CD4-positive, alpha-beta T cell treated with Interleukin-15 for 4 hours (primary cell): ENCODE measurements at places on chromosomes 6 and 20.

GRCh38 chr20:32319100-32319499, 39.0 kb upstream of the ASXL1 start:
- no peak for DNase-seq

GRCh38 chr20:62191781-62192559, 9.1 kb downstream of the MTG2 start:
- DNase-seq = no peak

DNA sequence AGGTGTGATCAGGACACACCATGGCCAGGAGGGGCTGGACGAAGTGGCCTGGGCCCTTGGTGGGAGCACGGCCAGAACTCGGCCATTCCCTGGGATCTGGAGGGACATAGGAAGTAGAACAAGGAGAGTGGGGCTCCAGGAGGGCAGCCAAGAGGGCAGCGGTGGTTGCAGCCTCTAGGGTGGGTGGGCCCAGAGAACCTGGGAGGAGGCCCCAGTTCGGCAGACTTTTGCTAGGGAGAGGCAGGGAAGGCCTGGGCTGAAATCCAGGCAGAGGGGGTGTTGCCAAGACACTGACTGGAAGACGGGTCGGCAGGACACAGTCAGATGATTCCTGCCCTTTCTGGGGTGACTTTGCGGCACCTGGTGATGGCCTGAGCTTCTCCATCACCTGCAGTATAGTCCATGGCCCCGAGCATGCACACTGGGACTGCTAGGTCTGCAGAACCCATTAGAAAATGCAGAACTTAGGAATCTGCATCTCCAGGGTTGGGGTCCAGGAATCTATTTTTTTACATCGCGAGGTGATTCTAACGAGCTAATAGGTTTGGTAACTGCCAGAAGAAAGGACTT, 224.8 kb downstream of the SYNDIG1 start:
- no peak for DNase-seq

- DNase-seq = no peak
Measured at GRCh38 chr6:85674604-85675003, 31.9 kb upstream of the SYNCRIP start.

GRCh38 chr6:98833057-98833306, 1.4 kb upstream of the POU3F2 start:
- no peak for DNase-seq

GRCh38 chr6:170260686-170261085, 30.2 kb downstream of the DLL1 start:
- no peak for DNase-seq

- DNase-seq = no peak
Measured at GRCh38 chr6:31470801-31471200, 27.1 kb upstream of the MICB start.

GRCh38 chr20:33810259-33810658, 889 bp upstream of the CHMP4B start:
- DNase-seq = no peak

- DNase-seq = no peak
Measured at GRCh38 chr6:16841241-16841640, 80.0 kb upstream of the ATXN1 start.

GRCh38 chr20:10342152-10342551, 91.9 kb downstream of the MKKS start:
- no peak for DNase-seq

DNA sequence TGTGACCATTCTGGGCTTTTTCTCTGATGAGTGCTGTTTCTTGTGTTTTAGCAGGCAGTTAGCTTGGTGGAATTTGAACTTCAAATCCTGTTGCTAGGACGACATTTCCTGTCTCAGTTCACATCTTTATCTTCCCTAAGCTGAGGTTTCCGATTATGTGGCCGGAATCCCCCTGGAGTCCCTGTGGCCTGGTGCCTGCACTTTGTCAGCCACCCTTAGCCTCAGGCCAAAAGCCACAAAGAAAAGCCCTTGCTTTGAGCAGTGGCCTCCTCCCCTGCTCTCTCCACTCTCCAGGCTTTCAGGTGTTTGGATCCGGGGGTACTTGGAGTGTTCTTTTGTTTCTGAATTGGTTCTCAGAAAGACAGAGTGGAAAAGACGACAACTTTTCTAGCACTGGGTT, 59.9 kb upstream of the PMEPA1 start:
- DNase-seq = no peak

GRCh38 chr20:40843251-40843650, 154.2 kb upstream of the MAFB start:
- no peak for DNase-seq

GRCh38 chr6:24574809-24575208, 71.2 kb downstream of the KIAA0319 start:
- DNase-seq = no peak

DNA sequence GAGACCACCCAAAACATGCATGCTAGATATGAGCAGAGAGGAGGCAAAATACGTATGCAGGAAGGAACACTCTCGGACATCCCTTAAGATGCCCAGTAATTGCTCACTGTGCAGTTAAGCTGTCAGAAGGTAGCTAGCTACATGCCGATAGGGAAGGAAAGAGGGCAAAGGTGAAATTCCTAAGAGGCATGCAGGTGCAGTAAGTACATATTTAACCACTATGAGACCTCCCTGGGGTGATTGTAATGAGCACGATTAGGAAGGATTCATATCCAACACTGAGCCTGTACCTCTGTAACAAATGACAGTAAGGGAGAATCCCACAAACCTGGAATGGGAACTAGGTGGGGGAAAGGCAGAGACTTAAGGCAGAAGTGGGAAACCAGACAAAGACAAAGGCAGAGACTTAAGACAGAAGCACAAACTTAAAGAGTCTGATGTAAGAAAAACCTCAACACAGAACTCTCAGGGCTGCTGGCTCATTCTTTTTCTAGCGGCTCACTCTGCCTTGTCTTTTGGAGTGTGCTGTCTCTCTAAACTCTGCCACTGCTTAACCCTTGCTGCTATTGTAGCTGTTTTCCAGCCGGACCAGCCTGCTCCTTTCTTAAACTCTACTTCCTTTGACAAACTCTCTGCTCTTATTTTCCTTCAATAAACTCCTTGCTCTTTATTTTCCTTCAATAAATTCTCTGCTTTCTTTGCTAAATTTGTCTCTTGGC, 148.1 kb downstream of the UBE3D start:
- DNase-seq = no peak

DNA sequence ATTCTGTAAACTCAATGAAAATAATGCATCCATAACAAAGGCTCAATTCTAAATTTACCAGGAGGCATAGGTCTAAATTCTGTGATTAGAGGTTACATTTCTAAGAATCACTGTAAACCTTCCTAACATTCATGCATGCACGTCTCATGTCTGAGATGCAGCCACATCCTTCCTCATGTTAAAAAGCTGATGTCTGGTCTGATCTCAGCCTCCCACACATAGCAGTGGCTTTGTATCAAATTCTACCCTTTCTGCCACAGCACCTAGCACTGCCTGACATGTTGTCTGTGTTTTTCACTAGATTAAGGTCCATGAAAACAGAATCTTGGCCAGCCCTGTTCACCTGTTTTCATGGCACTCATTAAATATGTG, 171.1 kb downstream of the WDR27 start:
- no peak for DNase-seq

- DNase-seq = no peak
Measured at GRCh38 chr6:22024973-22025467, 271.8 kb downstream of the PRL start.

- no peak for DNase-seq
Measured at GRCh38 chr20:7716286-7716972, 223.8 kb downstream of the HAO1 start.

DNA sequence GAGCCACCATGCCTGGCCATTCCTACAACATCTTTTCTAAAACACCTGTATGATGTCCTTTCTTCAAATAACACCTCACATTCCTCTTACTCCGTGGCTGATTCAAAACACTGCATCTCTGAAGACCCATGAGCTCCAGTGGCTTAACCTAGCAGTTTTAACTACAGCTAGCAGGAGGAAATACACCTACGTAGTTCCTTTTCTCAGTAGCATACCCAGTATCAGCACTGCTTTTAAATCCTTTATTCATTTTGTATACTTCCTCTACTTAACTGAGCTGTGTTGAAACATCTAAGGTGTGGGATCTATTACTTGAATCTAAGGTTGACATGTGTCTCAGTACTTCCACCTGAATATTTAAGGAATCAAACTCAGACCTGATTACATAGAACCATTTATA, 113.6 kb upstream of the CCDC28A start:
- no peak for DNase-seq

GRCh38 chr20:54063992-54064676, 6.3 kb downstream of the BCAS1 start:
- peak; percentile 32 for DNase-seq

DNA sequence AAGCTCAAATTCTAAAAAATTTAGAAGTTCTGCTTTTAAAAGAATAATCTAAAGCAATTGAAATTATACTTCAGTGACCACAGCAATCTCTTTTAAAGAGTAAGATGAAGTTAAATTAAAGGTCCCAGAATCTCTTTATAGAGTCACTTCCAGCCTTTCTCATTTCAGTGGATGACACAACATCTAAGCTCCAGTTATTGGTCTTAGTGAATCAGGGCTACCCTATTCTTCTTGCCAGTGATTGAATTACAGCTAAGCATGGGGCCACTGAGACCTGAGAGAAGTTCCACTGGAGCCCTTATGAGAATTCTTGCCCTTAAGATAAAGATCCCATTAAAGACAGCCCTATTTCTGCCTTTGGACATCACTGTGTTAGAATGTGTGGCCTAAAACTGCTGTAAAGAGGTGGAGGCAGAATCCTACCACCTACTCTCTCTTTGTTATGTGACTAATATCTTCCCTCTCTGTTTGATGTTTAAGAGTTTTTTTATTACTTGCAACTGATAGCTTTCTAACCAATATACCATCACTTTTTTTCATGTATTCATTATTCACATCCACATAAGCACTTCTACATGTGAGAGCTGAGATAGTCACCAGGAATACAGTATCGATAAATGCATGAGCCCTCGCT, 128.6 kb downstream of the UNC5CL start:
- DNase-seq = no peak

- no peak for DNase-seq
Measured at GRCh38 chr20:6665621-6666355, 101.7 kb upstream of the BMP2 start.

DNA sequence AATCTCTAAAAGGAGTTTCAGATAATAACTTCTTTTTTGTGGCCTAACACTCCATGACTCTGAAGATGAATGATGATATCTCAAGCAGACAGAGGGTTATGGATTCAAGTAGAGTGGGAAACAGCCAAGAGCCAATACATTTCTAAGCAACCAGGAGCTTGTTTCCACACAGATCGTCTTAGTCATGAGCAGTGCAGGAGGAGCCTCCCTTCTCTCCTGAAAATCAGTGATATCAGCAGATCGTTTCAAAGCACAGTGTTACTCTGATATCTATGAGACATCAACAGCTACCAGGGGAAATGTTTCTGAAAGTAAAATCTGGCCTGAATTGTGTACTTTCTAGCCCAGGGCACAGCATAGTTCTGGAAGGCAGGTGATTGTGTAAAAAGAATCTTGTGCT, 11.5 kb downstream of the ADGRG6 start:
- no peak for DNase-seq

- DNase-seq = no peak
Measured at GRCh38 chr20:59084041-59084850, 41.7 kb upstream of the PRELID3B start.

- DNase-seq = no peak
Measured at GRCh38 chr6:131730264-131730663, 19.4 kb upstream of the CTAGE9 start.

DNA sequence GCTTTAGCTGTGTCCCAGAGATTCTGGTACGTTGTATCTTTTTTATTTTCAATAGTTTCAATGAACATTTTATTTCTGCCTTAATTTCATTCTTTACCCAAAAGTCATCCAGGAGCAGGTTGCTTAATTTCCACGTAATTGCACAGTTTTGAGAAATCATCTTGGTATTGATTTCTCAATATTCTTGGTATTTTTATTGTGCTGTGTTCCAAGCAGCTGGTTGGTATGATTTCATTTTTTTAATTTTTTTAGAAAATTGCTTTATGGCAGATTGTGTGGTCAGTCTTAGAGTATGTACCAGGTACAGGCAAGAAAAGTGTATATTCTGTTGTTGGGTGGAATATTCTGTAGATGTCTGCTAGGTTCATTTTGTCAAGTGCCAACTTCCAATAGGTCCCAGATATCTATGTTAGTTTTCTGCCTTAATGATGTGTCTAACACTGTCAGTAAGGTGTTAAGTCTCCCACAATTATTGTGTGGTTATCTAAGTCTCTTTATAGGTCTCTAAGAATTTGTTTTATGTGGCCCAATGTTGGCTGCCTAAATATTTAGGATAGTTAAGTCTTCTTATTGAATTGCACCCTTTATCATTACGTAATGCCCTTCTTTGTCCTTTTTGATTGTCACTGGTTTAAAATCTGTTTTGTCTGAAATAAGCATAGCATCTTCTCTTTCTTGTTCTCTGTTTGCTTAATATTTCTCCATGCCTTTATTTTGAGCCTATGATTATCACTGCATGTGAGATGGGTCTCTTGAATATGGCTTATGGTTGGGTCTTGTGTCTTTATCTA, 366.9 kb upstream of the IRAK1BP1 start:
- no peak for DNase-seq
